ENCODE measurements at places on chromosomes 6 and 20. TPM values are rescaled to one million over a fixed set of nuclear protein-coding genes. Genes with fewer than 3 reads are reported as not detected.

Gene CALHM4
- total RNA-seq, result not detected

Gene HLA-DRA
- 342 TPM for total RNA-seq

Gene MCCD1
- total RNA-seq, result not detected

Gene GSTA3
- not detected for total RNA-seq

Gene PSORS1C2
- total RNA-seq, result not detected

Gene PLA2G7
- 0.56 TPM for total RNA-seq

Gene HFE
- 8.7 TPM for total RNA-seq

Gene RSPO3
- 2.3 TPM for total RNA-seq

Gene OR2B6
- total RNA-seq, result not detected

Gene TMEM170B
- total RNA-seq, result 4.6 TPM

Gene SLC52A3
- 1.5 TPM for total RNA-seq

Gene EPB41L1
- total RNA-seq, result 81.1 TPM

Gene TREM1
- total RNA-seq, result 11.7 TPM

Gene OOEP
- not detected for total RNA-seq

Gene CCN2
- 1,207 TPM for total RNA-seq

Gene MAFB
- total RNA-seq, result 75.0 TPM

Gene CLIC5
- total RNA-seq, result 2.2 TPM

Gene AIF1
- 39.6 TPM for total RNA-seq

Gene MACROD2
- 0.95 TPM for total RNA-seq

Gene DDAH2
- total RNA-seq, result 136 TPM

Gene CUL9
- 41.2 TPM for total RNA-seq

Gene C6orf132
- 0.54 TPM for total RNA-seq

Gene METTL24
- 27.6 TPM for total RNA-seq

Gene RAMACL
- total RNA-seq, result 4.7 TPM
